ENCODE measurements at places on chromosomes 2 and 18.

DNA sequence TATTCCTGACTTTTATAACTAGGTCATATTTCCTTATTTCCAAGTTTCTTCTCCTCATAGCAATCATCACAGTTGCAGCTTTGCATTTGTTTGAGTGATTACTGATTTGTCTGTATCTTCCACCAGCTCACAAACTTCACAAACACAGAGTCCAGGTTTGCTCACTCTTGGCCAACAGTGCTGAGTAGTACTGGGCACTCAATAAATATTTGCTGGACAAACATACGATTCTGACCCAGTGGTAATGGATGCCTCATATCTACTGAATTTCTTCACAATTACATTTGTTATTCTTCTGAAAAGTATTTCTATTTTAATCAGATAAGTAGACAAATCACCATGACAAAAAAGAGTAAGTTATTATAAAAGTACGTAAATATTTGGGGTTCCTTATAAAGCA is 516.3 kb downstream of the TDRD15 start:
- no peak for DNase-seq

GRCh38 chr2:81481242-81481993 is 1176.9 kb upstream of the LRRTM1 start:
- no peak for DNase-seq

DNA sequence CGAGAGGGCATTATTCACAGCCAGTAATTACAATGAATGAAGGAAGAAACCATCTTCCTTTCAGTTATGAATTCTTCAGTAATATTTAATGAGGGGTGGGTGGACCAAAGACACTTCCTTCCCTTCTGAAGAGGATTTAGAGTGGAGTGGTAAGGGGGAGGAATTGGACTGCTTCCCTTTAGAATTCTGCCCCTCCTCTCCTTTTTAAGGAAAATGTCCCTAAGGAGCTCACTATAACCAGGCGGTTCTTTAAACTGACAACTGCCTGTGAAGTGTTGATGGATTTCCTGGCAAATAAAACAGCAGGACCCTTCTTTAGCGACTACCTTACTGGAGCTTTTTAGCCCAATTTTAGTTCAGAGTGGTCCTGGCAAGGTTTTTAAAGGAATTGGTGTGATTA is 86.4 kb downstream of the LIMS1 start:
- DNase-seq = no peak

DNA sequence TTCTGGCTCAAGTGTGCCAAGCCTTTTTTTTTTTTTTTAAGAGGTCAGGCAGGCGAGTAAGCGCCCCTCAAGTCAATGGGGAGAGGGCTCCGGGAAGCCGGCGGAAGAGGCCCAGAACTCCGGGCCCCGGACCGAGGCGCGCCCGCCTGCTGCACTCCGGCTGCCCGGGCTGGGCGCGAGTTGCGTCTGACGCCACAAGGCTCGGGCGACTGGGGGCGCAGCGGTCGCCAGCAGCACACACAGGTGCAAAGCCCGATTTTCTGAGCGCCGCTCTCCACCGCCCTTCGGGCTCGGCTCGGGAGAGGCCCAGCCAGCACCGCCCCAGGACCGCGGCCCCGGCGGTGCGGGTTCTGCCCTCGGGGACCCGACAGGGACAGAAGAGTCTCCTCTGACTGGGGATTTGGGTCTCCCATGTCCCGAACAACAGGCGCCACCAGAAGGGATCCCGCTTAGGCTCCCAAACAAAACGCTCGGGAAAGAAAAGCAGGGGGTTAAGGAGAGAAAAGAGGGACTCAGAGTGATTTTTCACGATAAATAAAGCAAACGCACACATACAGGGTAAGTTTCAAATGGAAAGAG is 787 bp downstream of the ERBB4 start:
- no peak for DNase-seq

DNA sequence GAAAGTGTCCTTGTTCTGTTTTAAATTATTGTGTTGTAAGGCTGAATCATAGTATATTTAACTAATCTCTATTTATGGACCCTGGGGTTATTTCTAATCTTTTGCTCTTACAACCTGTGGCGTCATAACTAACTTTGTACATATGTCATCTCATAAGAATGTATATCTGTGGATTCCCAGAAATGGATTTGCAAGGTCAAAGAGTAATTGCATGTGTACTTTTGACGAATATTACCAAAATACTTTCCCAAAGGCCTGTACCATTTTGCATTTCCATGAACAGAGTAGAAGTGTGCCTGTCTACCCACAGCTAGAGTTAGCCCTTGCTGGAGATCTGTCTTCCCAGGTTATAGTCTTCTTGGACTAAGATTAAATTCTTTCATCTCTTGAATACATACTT is 42.8 kb downstream of the SEMA4F start:
- no peak for DNase-seq

DNA sequence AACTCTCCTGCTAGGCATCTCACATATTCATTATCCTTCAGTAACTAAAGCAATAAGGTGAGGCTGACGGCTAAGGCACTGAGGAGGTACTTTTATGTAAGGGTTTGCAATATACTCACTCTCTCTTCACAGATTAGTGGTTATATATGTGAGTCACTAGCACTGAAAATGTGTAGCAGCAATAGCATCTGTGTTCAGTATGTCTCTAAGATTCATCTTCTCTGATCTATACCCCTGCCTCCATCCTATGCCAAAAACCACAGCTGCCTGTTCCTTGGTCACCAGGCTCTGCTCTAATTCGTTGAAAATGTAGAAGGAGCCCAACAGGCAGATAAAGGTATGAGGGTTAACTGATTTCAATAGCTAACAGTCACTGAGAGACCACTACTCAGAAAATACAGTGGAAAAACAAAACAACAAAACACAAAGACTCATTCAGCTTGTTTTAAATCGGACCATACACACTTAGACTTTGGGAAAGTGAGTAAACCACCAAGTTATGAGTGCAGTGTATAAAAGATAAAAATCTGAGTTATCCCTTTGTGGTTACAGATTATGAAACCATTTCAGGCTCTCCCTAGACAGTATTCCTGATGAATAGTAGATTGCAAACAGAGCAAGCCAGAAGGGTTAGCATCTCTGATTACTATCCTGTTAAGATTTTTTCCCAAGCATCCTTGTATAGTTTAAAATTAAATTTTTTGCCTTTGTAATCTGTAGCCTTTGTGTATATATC is 75.3 kb upstream of the CYP26B1 start:
- no peak for DNase-seq

GRCh38 chr18:7908681-7909299 is 341.7 kb downstream of the PTPRM start:
- DNase-seq = no peak

- DNase-seq = peak; percentile 62
Observed at GRCh38 chr18:24006712-24007313, 7.7 kb upstream of the TTC39C start.

GRCh38 chr18:65725251-65726050 is 25.4 kb upstream of the CDH7 start:
- DNase-seq = no peak

DNA sequence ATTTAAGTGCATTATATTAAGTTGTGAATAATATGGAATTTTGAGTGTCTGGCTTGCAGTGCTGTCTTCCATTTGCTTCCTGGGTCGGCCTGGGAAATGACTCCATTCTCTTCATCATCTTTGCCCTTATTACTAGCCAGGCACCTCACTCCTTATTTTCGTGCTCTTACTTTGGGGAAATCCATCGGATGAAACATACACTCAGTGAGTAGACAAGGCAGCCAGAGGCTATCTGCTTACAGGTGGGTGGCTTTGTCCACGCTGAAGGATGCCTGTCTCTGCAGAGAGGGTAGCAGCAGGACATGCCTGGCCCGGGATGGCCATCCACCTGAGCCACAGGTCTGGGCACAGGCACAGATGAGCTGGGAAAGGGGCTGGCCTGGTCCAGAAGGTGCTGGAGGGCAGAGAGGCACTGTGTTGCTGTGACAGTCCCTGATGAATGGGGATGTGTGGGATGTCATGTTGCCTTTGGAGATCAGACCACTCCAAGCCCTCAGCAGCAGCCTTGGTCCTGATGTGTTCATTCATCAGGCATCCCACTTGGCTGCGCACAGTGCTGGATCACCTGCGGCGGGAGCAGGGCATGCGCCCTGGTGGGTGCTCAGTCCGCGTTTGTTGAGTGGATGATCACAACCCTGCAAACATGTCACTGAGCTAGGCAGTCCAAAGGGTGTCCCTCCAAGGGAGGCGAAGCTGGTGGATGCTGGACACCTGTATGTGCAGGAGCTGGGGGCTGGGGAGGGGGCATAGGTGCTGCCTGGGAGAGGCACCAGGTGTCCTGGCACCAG is 236.0 kb downstream of the LDLRAD4 start:
- no peak for DNase-seq

DNA sequence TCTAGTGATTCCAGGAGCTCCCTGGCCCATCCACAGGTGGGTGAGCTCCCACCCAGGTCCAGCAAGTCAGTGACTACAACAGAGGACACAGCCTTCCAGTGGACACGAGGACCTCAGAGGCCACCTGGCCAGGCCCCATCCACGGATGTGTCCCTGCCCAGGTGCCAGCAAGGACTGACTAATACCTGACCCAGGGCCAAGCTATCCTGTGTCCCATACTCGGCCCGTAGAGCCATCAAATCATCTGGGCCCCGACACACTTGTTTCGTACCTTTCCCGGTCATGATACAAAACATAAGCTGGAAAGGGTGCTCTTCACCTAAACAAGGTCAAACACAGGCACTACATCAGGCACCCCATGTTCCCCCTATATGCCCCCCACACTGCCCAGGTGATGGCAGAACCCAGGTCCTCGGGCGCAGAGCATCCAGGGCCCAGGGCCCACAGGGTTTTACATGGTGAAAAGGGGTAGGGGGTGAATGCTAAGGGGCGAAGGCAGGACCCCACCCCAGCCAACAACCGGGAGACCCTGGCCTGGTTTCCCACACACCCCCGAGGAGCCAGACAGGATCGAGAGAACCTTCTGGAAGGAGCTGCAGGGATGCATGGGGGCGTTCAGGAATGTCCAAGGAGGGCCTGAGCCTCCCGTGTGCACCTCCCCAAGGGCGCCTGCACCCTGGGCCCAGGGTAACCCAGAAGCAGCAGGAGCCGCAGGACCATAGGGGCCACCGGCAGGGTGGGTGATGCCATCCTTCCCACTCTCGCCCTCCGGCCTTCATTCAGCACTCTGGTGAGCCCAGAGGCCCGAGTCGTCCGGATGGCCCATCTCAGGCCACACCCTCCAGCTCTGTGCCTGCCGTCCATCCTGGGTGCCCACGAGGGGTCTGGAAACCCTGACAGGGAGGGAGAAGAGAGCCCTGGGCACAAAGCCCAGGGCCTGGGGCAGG is 94.3 kb downstream of the HDAC4 start:
- DNase-seq = no peak

DNA sequence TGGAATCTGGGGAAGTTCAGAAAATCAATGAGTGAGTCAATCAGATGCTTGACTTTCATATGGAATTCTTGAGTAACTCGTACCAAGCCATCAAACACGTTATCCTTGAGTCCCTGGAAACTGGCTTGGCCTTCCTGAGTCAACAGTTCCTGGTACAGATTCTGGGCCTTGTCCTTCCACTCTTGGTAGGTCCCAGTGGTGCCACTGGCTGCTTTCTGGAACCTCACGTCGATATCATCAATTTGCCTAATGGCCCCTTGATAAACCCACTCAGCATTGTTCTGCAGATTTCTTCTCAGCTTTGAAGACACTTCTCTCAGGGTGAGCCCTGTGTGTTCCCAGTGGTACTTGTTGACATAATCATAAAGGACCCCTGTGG is 41.1 kb downstream of the APOB start:
- no peak for DNase-seq

DNA sequence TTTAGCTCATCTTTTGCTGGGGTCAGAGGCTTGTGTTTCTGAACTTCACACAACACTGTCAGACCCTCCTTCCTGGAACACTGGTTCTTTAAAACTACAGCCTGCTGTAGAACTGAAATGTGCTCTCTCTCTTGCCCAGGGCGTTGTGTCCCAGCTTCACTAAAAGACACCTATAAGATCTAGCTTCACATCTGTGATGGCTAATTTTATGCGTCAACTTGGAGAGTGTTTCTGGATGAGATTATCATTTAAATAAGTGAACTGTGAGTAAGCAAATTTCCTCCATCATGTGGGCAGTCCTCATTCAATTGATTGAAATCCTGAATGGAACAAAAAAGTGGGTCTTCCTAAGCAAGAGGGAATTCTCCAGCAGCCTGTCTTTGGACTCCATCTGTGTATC is 140.3 kb downstream of the OSR1 start:
- no peak for DNase-seq

GRCh38 chr2:144014103-144014502 is 505.8 kb downstream of the ZEB2 start:
- DNase-seq = no peak

DNA sequence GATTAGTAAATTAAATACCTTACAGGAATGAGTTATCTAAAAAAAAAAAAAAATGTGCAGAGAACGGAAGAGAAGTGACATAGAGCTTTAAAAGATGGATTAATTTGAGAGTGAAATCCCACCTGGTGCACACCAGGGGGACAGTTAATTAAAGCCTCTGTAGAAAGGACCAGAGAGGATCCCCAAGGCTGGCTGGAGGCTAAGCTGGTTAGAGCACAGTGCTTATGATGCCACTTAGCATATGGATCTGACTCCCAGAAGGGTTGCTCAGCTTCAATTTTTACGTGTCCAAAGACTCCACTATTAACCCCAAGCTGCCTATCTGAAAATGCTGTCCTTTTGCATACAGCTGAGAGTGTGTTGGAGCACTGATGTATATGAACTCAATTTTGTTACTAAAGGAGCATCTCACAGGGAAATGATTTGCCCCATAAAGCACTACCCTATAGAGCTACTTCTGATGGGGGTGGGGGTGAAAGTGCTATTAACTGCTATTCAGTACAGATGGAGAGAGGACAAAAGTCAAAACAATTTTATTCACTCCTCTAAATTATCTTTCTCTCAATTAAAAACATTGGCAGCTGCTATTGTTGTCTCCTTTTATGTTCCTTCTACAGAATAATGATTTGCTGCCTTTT is 15.2 kb upstream of the SLC8A1 start:
- no peak for DNase-seq

DNA sequence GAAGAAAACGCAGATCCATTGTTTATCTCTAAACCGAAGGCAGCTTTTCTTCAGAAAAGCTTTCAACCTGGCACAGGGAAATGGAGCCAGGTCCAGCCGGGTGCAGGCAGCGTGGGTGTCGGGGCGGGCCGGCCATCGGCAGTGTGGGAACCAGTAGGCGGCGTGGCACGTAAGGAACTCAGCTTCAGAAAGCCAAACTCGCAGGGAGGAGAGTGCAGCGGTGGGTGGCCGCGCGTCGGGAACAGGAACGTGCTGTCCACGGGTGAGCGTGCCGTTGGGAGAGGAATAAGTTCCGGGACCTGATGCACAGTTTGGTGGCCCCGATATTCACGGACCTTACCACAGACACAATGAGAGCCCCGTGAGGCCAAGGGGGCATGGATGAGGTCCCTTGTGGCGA is 270.4 kb downstream of the TWIST2 start:
- no peak for DNase-seq

Measured in CD4-positive, alpha-beta T cell treated with Interleukin-2 at 100 ng/mL for 4 hours (primary cell).